ENCODE measurements at places on chromosomes 5 and 9.

GRCh38 chr9:119963258-119963797 lies 594.1 kb upstream of the BRINP1 start:
- no peak for DNase-seq

- no peak for DNase-seq
These were observed 974 bp downstream of the CCDC69 start for GRCh38 chr5:151222790-151223446.

DNA sequence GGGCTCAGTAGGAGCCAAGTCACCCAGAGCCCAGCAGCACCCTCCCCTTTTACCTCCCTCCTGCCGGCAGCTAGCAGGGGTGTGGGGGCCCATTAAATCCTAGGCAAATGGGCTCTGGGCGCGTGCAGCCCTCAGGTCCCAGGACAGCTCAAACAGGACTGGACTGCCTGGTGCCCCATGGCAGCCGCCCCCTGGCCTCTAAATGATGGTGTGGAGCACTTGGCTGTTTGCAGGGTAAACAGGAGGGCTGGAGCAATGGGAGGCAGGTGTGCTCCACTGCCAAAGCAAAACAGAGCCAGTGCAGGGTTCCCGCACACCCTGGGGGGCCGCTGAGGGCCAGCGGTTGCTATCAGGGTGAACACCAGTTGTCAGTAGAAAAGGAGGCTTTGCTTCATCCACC lies 55.9 kb upstream of the C5orf58 start:
- DNase-seq: no peak

- no peak for DNase-seq
These were observed 168.8 kb upstream of the POC5 start for GRCh38 chr5:75885849-75886596.

- no peak for DNase-seq
These were observed 204.7 kb upstream of the RFX3 start for GRCh38 chr9:3730511-3730922.

- DNase-seq: peak; percentile 22
These were observed 162.5 kb upstream of the KIF2A start for GRCh38 chr5:62143268-62144229.

- DNase-seq: no peak
These were observed 23.3 kb downstream of the CCNH start for GRCh38 chr5:87389296-87390034.

GRCh38 chr9:114372921-114373448 lies 14.8 kb downstream of the AKNA start:
- DNase-seq: no peak

- no peak for DNase-seq
These were observed 13.0 kb downstream of the GLRX start for GRCh38 chr5:95809414-95809960.

DNA sequence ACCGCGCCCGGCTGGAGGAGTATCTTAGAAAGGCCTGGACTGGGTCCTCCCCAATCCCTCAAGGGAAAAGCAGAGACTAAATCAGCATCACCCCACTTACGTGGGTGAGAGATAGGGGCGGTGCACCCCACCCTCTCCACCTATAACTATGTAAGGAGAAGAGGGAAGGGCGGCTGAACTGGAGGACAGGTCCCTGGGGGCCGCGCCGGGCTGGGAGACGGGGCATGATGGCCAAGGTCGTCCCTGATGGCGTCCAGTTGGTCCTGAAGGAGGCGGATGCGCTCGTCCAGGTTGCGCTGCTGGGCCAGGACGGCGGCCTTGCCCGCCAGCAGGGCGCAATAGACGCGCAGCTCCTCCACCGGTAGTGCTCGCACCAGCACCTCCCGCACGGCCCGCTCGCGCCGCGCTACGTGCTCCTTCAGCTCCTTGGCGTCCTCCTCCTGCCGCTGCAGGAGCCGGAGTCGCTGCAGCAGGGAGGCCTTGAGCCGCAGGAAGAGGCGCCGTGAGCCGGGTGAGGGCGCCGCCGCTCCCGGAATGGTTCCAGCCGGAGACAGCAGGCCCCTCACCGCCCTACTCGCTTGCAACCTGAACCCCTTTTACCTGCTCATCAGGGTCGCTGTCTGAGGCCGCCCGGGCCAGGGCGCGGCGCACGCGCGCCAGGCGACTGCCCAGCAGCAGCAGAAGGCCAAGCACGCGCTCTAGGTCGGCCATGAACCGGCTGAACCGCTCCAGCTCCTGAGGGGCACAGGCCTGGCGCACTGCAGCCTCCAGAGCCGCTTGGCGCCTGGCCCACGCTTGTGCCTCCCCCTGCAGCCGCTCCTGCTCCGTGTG lies 7.6 kb downstream of the SHROOM1 start:
- no peak for DNase-seq

GRCh38 chr9:114805670-114806525 lies at the start of gene TNFSF15:
Gene TNFSF15, minus strand, starts transcription at chr9:114806039. Its CDS starts 27 bp downstream, at chr9:114806012.
- DNase-seq: peak; percentile 75

- DNase-seq: peak; percentile 81
These were observed 176.0 kb upstream of the TLE4 start for GRCh38 chr9:79395755-79396154.

GRCh38 chr5:157761690-157762621 lies 18.4 kb downstream of the LSM11 start:
- peak; percentile 73 for DNase-seq

DNA sequence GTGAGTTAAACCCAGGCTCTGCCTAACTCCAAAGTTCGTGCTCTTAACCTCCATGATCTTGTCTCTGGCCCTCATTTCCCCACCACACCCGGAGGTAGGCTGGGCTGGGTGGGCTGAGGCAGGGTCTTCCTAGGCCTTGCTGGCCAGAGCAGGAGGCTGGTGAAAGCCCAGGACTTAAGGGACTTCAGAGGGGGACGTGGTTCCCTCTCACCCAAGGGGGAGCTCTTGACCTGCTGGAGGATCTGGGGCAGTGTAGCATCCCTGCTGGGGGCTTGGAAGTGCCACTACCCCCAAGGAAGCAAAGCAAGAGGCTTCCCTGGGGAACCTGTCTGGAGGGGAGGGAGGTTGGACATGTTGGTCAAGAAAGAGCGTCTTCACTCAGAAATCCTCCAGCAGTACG lies 14.7 kb downstream of the PITX1 start:
- no peak for DNase-seq

DNA sequence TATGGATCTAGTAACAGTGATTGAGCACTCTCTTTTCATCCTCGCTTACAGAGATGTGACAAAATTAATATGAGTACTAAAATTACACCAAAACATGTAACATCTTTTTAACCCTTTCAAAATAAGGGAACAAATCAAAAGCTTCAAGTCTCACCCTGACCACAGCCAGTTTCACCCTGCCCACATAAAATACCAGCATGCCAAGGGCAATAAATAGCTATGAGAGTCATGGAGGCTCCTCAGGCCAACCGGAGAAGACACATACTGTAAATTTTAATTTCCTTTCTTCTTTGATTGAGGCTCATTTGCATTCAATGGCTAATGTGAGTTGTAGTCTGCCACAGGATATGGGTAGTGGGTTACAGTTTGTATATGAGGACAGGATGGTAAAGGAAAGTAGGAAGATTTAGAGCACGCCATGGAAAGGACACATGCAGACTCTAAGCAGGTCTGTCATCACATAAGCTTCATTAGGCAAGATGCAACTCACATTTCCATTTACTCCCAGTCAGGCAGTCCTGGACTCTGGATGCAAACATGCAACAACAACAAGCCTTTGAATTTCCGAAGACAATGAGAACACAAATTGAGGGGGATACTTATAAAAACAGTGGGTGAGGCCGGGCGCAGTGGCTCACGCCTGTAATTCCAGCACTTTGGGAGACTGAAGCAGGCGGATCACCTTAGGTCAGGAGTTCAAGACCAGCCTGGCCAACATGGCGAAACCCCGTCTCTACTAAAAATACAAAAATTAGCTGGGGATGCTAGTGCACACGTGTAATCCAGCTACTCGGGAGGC lies 11.3 kb downstream of the IL4 start:
- no peak for DNase-seq

DNA sequence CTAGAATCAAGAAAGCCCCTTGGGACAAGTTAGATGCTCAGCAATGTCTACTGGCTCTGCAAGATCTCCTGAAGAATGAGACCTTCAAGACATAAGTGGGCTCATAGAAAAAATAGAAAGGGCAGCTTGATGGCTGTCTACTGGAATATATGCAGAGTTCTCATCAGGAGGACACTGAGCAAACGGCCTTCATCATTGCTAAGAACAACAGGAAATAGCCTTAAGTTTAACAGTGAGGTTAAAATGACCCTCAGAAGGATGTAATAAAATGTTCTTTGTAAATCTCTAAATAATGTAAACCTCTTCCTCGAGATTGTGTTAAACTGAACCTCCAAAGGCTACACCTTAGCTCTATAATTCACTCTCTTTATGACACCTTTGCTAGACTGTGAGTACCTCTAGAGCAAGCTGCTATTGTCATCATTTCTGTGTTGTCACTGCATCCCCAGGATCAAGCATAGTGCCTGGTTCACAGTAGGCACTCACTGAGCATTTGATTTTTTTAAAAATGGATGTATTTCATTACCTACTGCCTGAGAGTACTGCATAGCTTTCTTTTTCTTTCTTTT lies 22.2 kb upstream of the LHFPL2 start:
- no peak for DNase-seq

DNA sequence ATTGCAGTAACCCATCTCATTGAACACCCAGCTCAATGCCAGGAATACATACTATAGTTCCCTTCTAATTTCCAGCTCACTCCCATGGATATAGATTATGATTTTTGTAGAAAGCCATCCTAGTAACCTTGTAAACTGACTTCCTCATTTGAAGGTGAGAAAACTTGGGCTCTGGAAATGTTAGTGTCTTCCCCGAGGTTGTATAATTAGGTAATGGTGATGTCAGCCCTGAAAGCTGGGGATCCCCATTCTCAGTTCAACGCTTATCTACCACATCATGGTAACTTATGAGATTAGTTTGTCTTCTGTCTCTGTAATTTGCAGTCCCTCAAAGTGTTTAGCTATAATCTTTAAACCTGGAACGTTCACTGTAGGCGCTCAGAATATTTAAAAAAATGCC lies 34.6 kb upstream of the PTCH1 start:
- DNase-seq: no peak

DNA sequence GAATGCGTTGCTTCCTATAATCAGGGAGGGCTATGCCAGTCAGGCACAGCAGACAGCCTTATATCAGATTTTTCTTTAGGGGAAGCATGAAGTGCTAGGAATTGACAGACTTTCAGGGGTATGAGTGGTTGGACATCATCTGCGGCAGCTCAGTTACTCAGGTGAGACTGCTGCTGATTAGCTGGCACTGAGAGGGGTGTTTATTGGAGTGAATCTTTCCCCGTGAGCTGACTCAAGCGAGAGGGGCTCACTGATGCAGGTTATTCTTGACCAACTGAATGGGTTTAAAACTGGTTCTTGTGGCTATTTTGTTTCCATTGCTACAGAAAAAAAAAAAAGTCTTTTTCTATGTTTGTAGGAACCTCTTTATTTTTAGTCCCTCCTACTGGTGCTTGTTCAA lies 46.2 kb upstream of the TNPO1 start:
- DNase-seq: no peak

DNA sequence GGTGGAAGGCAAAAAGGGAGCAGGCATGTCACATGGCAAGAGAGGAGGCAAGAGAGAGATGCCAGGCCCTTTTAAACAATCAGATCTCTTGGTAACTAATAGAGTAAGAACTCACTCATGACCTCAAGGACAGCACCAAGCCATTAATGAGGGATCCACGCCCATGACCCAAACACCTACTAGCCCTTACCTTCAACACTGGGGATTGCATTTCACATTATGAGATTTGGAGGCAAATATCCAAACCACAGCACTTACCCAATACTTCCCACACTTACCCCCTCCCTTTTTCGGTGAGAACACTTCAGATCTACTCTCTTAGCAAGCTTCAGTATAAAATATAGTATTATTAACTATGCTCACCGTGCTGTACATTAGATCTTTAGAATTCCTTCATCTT lies 41.9 kb downstream of the ZNF354A start:
- DNase-seq: no peak

DNA sequence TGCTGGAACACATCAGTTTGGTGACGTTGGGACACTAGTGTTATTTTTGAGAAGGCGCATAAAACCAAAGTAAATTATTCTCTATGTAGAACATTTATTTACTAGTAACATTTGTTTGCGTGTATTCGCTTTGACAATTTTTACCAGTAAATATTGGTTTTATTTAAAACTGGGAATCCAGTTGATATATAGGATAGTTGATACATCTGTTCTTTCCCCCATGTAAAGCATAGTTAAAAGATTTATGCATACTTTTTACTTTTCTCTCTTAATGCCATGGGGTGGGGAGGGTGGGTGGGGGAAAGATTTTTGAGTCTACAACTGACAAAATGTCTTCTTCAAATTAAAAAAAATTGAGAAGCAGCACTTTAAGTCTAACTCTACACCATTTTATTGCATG lies at the start of gene IGIP:
IGIP (plus strand) TSS at position 301 of the 400 bp plus-strand sequence. CDS start 2,540 bp downstream, outside the sequence.
- DNase-seq: no peak

DNA sequence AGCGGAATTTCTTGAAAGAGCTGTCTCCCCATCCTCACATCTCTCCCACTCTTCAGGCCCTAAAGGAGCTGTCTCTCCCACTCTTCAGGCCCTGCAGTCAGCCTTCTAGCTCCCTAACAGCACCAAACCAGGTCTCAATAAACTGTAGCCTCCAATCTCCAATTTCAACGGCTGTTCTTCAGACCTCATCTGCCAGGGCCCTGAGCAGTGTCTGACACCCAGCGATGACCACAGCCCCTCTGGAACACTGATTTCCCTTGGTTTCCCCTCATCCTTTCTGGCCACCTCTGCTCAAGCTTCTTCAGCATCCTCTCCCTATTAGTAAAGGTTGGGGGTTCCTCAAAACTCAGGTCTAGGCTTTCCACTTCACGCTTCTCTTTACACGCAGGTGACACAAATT lies 1.6 kb upstream of the P4HA2 start:
- DNase-seq: no peak

DNA sequence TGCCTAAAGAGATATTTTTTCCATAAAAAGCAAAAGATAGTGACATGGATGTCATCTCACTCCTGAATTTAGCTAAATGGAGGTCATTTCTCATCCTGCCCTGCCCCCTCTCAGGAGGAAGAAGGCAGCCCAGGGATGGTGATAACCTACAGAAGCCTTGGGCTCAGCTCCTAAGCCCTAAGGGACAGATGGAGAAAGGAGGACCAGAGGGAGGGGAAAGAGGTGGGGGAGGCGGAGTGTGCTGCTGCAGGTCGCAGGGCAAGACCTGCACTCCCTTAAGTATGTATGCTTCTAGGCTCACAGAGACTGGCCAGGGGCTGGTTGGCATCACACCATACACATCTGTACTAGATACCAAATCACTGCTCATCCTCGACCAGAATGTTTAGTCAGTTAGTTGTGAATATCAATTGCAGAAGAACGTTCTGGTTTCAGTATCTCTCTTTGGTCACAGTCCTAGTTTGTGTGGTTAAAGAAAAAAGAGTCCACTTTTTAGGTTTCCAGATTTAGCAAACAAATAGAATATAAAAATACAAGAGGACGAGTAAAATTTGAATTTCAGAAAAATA lies 18.4 kb upstream of the CDKN2AIPNL start:
- no peak for DNase-seq

Data from NCI-H2081 (cell line).